ENCODE measurements at places on chromosomes 1 and 21.

DNA sequence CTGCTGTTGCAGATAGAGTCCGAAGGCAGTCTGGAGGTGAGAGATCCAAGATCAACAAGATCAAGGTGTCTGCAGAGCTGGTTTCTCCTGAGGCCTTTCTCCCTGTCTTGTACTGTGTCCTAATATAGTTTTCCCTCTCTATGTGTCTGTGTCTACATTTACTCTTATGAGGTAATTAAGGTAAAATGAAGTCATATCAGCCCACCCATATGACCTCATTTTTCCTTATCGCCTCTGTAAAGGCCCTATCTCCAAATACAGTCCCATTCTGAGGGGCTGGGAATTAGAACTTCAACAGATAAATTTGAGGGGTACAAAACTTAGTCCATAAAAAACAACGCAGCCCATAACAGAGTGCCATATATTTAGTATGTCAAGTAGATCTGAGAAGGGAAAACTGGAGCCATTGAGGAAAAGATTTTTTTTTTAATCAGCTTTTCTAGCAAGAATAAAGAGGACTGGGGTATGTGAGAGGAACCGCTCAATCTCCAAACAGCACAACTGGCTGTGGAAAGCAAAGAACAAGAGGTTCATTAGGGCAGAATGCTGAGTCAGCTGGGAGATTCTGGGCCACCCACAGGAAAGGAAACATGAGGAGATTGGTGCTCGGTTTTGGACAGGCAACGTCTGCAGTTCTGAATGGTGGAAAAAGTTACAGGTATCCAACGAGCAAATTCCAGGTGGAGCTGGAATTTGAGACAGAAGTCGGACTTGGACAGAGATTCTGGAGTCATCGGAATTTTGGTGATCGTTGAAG lies 65.7 kb downstream of the MAP3K21 start:
- DNase-seq, result no peak

DNA sequence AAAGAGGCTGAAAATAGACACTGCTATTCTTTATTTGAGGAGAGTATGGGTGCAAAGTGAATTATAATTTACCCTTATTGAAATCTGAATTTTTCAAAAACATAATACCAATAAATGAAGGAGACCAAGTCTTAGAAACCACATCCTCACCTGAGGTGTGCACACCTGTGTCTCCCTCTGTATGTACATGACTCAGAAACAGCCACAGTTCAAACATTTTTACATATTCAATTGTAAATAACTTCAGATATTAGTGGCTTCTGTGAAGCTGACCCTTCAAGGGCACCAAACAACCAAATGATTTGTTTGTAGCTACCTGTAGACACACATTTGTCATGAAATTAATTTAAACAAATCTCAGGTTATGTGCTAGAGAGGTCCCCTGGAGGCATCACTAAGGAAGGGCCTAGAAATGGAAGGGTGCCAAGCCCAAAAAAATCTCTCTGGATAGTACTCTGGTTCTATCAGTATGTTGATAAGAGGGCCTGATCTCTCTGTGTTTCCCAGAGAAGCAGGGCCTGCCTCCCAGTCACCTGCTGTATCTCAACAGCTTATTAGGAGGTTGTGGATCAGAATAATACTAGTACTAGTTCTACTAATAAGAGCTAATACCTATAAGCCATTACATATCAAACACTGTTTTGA lies 28.1 kb downstream of the ERI3 start:
- DNase-seq, result no peak

DNA sequence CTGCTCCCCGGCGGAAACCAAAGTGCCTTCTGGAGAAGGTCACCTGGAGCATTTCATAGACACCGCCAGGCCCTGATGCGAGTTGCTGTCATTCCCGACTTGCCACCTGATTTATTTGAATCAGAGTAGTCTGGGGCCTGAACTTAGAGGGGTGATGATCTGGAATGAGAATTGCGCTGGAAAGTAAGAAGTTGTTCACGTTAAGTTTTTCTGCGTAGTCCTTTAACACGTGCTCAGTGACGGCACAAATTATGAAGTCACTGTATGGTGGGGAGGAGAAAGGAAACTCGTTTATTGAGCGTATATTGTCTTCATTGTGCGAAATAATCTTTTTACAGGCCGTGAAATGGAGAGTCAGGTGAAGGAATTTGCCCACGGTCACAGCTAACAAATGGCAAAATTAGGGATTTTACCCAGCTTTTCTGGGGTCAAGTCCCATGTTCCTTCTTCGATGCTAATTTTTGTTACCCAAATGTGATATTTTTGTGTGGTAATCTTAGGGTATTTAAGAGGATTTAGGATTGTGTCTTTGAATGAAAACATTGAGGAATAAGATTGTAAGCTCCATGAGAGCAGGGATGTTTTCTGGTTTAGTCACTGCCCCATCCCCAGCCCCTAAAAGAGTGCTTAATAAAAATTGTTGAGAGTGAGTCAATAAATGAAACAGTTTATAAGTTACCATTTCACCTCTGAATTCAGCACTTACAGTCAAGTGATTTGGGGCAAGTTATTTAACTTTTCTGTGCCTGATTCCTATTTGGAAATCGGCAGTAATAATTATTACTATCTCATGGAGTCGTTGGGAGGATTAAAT lies 46.4 kb upstream of the NBL1 start:
- DNase-seq, result no peak

DNA sequence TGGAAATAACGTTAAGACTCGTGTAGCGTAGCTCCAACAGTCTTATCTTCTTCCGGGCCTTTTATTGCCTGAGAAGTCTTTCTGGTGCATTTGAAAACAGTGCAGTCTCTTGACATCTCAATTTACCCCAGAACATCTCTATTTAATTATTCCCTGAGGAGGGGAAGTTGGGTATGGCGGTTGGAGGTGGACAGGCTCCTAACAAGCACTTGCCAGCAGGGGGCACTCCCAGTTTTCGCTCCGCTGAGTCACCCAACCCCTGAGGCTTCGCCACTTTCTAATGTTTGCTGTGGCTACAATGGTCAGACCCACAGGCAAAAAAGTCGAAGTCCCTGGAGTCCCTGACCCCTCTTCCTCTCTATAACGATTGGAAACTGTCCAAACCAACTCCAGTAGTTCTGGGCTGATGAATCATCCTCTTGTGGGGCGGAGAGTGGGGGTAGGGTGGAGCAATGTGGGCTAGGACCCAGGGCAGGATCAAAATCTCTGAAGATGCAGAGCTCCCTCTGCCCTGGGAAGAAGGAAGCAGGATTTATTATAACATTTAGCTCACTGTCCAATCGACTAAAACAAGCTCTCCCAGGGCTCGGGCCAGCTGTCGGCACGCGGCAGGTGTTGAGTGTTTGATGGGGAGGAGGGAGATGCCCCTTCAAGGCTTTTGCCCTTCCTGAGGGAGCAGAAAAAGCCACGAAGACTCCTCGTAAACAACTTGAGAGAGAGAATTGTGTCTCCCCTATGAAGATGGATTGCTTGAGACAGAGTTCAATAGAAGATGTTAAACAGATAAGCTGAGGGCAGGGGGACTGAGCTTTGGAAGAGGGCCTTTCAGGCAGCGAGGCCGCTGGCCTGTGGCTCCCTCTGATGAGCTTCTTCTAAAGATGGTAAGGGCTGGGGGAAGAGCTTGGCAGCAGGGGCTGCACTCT lies 85.7 kb downstream of the BRINP2 start:
- DNase-seq, result no peak

DNA sequence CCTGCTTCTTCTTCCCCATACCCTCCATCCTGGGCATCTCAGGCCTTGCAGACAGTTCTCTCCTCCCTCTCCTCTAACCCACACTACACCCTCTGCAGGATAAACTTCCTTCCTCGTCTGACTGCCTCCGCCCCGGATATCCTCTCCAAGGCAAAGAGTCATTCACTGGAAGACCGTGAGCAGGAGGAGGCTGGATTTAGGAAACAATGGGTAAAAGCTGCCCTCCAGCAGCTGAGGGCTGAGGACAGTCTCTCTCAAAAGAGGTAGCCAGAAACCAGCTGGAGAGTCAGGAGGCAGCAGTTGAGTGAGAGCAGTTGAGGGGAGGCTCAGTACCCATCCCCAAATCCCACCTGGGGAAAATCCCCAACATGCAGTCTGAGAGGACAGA lies 1.4 kb downstream of the CSRP1 start:
- DNase-seq, result no peak

DNA sequence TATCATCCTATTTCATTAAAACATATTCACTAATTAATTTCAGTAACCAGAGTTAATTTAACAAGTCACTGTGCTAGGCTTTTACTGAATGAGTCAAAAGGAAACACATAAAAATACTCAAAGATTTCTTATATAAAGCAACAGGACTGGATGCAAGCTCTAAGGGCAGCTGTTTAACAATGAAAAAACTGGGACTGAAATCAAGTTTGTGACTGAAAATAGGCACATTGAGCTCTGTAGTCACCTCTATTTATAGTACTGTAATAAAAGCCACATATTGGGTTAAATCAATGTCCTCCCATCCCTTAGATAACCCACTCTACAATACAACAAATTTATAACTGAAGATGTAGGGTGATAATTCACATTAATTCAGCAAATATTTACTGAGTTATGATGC lies 52.4 kb downstream of the SMYD3 start:
- no peak for DNase-seq

GRCh38 chr1:235663628-235664027 lies 14.0 kb upstream of the GNG4 start:
- DNase-seq, result no peak

- DNase-seq, result no peak
These were observed 8.8 kb downstream of the TSEN15 start for GRCh38 chr1:184060316-184060715.

- DNase-seq, result peak; percentile 22
These were observed at the start of gene SV2A for GRCh38 chr1:149917571-149918144. Gene SV2A (minus strand): TSS chr1:149917844. CDS start chr1:149913840, 4,004 bp downstream.

GRCh38 chr1:76198452-76198851 lies 123.9 kb downstream of the ST6GALNAC3 start:
- no peak for DNase-seq

DNA sequence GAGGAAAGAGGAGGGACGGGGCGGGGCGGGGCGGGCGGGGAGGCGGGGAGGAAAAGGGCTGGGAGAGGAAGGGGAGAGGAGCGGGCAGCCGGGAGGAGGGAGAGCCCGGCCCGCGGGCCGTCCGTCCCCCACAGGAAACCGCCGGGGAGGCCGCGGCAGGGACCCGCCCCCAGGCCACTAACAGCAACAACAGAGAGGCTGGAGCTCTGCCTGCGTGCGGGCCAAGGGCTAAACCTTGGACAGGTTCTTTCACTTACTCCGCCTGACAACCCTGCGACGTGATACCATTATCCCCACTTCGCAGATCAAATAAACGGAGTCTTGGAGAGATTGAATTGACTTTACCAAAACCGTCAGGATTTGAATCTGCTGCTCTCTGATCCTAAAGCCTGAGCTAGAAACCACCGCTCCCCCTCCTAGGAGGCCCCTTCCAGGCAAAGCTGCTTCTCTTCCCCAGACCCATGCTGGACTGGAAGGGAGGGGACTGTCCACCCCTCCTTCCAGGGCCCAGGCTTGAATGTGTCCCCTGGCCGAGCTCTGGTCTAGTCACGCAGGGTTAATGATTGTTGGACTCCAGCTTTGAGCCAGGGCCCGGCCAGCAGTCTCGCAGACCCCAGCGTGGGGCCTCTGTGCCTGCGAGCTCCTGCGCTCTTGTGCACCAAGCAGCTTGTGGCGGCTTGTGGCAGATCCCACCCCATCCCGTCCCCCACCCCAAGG lies at the start of gene EVA1B:
EVA1B (minus strand) TSS at position 10 of the 717 bp plus-strand sequence. CDS start 608 bp downstream, outside the sequence.
- peak; percentile 42 for DNase-seq

- no peak for DNase-seq
These were observed 55.8 kb downstream of the SSBP3 start for GRCh38 chr1:54350360-54350759.

DNA sequence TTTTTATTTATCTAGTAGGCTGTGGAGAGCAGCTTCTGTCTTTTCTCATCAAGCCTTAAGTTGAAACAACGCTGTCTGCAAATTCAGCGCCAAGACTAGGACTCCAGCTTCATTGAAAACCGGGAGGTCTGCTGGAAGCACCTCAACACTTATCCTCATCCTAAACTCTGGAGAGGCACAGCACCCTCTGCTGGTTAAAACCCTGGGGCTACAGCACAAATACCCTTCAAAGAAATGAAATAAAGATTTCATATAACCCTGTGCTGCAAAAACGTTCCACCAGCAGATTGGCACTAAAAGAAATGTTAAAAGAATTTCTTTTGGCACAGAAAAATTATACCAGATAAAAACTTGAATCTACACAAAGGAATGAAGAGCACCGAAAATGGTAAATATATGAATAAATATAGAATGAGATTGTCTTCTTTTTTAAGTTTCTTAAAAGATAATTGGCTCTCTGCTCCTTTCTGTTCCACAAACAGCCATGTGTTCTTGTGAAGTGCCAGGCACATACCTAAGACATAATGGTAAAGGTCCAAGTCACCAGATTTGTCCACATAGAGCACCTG lies 227.7 kb upstream of the SAMSN1 start:
- DNase-seq, result no peak

- no peak for DNase-seq
These were observed 3.8 kb downstream of the LDLRAD2 start for GRCh38 chr1:21815724-21816321.

DNA sequence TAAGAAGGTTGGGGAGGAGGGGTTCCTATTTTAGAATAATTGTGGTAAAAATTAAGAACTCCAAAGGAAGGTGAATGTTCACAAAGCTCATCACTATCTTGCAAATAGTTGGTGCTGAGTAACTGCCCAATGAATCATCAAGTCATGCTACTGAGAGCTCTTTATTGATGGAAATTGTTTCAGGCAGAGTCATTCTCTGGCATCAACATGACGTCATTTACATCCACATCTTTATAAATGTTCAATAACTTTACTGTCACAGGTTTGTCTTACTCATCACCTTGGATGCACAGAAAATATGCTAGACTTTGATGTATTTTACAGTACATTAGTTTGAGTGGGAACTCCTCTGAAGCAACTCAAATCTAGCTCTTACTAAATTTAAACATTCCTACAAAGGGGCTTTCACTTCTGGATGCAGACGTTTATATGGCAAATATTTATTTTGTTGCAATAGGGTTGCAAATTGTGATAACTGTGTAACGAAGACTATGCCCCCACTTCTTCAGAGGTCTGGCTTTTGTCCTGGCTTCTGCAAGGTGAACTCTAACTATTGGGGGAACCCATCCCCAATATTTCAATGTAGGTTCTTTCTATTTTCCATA lies 273.7 kb upstream of the AJAP1 start:
- no peak for DNase-seq

DNA sequence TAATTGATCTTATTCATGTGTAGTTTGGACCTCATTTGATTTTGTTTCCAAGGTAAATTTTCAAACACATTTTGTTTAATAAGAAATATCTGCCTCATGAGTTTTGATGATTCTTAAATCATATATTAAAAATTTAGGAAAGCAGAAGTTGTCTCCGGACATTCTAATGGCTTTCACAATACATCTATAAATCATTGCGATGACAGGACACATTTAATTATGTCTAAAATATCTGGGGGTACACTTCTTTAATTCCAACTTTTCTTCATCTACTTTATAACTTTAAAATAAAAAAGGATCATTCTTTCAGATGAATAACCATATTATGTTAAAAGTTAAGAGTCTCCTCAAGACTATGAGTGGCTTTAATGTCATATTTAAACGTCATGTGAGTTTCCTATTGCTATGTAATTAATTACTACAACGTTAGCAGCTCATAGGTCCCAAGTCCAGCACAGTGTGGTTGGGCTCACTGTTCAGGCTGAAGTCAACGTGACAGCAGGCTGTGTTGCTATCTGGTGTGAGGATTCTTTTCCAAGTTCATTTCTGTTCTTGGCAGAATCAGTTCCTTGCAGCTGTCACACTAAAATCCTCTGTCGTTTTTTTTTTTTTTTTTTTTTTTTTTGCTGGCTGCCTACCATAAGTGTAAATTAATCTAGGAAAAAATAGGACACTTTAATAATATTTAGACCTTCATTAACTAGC lies 893.5 kb downstream of the LTN1 start:
- DNase-seq, result no peak

GRCh38 chr1:119626841-119627240 lies 21.2 kb downstream of the ZNF697 start:
- DNase-seq, result no peak

Measured in activated gamma-delta T cell (primary cell).